Eye (tissue), 1 donor: ENCODE measurements at places on chromosomes 12 and 14.

DNA sequence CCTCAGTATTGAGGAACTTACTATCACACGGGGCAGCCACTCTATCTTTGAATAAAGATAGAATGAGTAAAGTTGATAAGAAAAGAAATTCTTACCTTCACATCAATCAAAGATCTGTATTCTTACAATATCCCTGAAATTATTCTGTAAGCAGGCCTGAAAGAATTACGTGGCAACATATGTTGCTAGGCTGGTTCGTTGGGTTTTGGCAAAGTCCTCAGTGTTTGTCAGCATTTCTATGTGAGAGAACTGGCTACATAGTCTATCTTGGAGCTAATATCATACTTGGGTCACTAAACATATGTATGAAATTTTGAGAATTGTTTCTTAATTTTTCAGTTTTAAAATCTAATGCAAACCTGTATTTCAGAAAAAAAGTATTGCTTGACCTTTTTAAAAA lies 412.2 kb upstream of the GARIN6 start:
- DNase-seq, result no peak

DNA sequence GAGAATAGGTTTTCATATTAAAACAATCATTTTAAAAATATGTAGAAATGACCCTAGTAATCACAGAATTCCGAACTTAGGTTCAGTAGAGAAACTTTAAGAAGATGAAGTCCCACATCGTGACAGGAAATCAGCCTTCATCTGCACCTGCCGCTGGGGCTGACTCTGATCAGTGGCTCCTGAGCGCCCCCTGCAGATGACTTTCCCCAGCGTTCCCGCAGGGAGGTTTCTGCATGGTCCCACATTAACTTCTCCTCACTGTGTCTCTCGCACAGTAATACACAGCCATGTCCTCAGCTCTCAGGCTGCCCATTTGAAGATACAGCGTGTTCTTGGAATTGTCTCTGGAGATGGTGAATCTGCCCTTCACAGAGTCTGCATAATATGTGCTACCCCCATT lies 1131.1 kb downstream of the TMEM121 start:
- DNase-seq, result no peak

- DNase-seq, result no peak
Measured at GRCh38 chr14:34183478-34183877, 232.6 kb upstream of the EGLN3 start.

GRCh38 chr12:89492883-89493282 lies 31.7 kb downstream of the GALNT4 start:
- no peak for DNase-seq

GRCh38 chr14:100552524-100553125 lies 34.6 kb downstream of the BEGAIN start:
- no peak for DNase-seq

DNA sequence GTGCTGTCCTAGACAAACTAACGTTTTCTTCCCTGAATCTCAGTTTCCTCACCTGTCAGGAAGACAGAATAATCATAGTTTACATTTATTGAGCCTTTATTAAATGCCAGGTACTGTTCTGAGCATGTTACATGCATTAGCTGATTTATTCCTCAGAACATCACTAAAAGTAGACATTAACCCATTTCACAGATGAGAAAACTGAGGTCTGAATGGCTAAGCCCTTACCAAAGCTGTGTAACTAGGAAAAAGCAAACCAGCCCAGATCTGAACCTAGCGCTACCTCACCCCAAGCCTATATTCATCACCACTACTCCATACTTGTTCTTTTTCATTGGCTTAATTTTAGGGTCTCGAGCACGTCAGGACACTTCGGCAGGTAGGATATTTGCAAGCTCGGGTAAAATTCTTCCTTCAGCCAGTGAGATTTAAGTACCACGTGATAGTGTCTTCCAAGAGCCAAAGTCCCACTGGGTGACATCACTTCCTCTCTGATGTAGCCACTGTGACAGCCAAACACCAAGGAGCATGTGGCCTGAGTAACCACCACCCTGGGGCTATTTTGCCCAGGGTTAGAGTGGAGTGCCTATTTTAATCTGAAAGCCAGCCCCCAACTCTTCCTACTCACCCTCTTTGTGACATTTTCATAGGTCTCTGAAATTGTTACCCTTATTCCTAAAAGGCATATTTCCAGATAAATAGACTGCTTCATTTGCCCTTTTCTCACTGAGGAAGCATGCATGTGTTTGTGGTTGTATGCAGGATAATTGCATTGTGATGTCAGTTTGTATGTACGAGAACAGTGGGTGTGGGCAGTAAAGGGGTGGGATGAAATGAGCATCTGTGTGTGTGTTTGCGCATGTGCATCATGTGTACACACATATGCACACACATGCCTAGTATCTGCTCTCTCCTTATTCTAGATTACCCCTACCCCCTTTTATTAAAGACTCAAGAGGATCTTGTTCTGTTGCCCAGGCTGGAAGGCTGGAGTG lies 62.2 kb upstream of the WSCD2 start:
- no peak for DNase-seq

GRCh38 chr12:122872815-122873361 lies 23.0 kb downstream of the VPS37B start:
- DNase-seq, result peak; percentile 55

- DNase-seq, result no peak
Measured at GRCh38 chr12:90622431-90622830, 332.5 kb downstream of the CCER1 start.

- no peak for DNase-seq
Measured at GRCh38 chr12:52280319-52280795, 5.9 kb downstream of the KRT86 start.

DNA sequence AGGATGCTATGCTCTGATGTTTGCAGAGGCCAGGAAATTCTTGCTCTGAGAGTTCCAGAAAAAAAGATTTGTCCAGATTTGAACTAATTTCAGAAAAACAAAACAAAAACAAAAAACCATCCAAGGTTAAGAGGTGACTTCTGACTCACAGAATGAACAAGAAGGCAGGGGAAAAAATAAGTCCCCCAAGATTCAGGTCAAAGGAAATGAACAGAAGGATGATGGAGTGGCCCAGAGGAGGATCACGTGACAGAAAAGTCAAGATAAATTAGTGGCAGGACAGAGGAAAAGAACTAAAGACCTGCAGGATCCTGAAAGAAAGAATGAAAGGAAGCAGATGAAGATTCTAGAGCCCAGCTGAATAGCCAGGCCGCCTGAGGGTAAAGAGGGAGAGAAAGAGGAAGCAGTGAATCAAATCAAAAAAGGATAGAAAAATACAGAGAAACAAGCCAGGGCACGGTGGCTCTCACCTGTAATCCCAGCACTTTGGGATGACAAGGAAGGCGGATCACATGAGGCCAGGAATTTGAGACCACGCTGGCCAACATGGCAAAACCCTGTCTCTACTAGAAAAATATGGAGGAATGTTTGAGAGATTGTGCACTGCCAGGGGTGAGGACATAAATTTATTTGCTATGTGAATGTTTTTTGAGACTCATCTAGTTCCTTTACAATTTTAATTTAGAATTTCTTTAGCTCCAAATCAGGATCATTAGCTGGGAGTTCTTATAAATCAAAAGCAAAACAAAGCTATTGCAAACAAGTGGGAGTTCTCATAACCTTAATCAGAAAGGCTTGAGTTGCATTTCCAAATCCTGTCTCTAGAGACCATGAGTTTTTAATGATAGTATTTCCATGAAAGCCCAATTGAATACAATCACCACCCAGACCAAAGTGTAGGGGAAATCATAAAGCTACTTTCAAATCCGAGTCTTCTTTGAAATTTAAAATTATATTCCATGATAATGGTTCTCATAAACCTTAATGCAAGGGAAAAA lies 217.1 kb upstream of the PLEKHG7 start:
- DNase-seq, result no peak

DNA sequence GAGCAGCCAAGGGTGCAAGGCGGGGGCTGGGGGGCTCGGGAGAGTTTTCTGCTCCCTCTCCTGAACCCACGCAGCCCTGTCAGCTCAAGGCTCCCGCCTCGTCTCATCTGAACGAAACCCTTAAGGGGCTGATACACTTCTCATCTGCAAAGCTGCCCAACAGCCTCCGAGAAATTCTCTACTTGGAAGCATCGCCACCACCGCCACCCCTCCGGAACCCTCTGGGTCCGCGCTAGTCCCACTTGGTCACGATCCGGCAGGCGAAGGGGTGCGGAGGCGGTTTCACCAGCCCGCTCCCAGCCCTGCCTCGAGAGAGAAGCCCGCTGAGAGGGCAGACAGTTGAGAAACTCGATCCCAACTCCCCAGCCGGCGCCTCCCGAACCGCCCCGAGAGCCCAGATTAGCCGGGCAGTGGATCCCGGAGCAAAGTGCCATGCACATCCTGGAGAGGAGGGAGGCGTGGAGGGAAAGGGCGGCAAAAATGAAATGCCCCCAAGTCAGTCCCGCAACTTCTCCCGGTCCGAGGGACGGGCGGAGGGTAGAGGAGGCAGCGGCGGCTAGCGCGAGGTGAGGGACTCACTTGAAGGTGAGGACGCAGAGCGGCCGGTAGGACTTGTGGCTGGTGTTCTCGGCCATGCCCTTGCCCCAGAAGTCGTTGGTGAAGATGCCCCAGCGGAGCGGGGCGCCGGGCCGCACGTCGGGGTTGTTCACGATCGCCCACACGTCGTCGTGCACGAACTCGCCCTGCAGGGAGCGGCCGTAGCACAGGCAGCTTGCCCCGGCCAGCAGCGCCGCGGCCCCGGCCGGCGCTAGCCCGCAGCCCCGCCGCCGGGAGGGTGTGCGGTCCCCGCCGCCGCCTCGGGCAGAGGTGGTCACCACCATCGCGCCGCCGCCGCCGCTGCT lies 620 bp downstream of the TMTC1 start:
- peak; percentile 81 for DNase-seq

DNA sequence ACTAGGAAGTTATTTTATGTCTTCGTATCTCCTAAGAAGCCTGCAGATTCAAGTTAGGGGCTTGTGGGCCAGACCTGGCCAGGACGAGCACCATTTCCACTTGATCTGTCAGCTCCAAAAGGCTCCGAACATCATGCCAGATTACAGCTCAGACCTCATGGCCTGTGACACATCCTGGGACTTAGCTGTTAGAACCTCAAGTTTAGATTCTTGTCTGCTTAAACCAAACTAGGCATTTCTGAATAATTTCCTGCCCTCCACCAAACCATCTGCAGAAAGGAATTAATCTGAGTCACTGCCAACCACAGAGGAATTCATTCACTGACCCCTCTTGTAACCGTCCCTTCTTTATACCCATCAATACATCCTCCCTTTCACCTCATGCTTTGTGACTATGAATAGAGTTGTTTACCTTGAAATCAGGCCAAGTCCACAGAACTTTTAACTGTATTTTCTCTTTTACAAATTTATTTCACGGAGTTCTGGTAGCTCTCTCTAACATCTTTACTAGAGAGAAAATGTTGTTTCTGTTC lies 120.3 kb downstream of the FBXL14 start:
- DNase-seq, result peak; percentile 77

GRCh38 chr14:71586131-71586897 lies 345.9 kb upstream of the RGS6 start:
- DNase-seq, result peak; percentile 81

- peak; percentile 73 for DNase-seq
Measured at GRCh38 chr12:56931474-56931978, 2.7 kb downstream of the SDR9C7 start.

DNA sequence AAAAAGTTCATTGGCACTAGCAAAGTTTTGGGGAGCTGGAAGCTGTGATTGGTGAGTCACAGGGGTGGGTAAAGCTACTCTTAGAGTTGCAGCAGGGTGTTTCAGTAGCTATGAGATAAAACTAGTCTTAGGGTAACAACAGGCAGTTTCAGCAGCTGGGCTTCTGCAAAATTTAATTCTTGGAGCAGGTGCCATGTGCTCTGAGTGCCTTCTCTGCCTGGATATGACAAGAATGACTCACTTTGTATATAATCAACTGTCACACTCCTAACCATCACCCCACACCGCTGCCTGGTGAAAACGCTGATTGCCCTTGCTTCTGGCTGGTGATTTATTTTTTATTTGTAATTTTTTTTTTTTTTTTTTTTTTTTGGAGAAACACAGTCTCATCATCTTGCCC lies 10.5 kb upstream of the PLBD2 start:
- DNase-seq, result no peak

GRCh38 chr14:69633238-69633637 lies 21.8 kb downstream of the SUSD6 start:
- no peak for DNase-seq

GRCh38 chr12:118467641-118468305 lies 91.4 kb downstream of the SUDS3 start:
- DNase-seq, result no peak

DNA sequence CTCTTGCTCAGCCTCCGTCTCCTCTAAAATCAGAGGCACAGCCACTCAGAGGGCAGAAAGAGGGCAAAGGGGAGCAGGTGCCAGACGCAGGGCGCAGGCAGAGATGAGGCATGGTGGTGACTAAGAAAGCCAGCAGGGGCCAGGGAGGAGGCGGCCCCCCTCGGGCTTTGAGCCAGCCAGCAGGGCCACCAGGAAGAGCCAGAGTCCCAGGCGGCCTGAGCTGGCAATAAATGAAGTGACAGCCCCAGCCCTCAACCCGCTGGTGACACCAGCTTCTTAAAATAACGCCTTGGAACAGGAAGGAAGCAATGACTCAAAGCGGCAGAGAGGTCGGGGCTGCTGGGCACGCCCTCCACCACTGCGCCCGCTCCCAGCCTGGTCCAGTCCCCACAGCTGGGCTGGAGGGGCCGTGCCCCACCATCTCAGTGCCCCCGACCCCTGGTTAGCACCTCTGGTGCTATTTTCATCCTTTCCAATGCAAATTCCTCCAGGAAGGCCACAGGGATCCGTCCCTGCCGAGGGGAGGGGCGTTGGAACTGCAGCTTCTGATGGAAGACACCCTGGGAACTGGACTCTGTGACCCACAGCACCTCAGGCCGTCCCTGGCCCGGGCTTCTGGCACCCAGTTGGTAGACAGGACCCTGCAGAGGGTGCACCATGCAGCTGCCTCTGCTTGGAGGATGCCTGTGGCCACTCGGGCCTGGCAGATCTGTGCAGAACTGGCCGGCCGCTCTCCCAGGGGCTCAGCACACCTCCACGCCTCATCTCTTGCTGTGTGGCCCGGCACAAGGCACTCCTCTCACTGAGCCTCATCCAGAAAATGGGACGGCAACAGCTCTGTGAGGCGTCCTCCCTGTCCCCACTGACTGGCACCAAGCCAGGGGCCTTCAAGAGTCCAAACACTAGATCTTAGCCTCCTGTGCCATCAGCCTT lies 113.7 kb downstream of the NCOR2 start:
- DNase-seq, result no peak

DNA sequence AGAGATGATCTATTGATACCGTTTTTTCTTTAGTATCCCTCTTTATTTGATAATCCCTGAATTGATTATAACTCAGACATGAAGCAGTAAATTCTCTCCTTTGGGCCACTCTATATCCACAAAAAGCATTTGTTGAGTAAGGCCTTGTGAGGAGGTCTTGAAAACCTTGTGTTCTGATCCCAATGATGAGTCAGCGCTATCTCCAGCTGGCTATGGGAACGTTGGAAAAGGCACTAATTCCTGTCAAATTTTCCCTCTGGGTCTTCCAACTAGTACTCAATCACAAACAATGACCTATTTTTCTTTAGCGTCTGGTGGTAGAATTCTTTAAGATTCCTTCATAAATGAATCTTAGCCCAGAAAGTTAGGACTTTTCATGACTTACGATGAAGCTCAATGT lies 168.4 kb upstream of the LRIG3 start:
- no peak for DNase-seq
